ENCODE measurements at places on chromosomes 3 and 15.

DNA sequence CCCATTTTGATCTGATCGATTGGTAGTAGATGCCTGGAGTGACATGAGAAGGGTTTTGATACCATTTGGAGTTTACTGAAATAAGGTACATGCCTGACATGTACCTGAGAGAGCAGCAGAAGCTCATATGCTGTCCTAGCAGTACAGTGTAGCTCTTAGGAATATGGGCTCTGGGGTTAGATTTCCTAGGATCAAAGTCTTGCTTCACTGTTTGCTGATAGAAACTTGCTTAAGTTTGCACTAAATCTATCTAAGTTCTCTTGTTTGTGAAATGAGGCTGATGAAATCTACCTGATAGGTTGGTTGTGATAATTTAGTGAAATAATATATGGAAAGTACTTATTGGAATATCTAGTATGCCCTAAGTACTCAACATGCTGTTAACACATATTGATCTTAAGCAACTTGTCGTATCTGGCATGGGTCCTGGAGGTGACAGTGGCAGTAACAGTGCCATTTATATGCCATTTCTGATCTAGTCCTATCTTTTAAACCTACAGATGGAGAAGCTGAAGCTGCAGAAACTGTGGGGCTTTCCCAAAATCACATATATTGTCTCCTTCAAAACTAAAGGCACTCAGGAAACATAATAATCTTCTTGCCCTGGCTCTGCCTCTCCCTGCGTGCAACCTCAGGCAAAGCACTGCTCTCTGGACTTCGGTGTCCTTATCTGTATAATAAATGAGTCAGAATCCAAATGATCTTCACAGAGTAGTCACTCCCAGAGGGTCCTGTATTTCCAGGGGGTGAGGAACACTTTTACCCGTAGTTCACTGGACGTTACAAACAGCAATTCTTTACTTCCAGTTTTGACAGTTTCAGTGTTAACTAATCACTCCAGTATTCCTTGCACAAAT is 223.6 kb upstream of the SETMAR start:
- no peak for DNase-seq

- DNase-seq = no peak
These were observed 142.5 kb downstream of the FILIP1L start for GRCh38 chr3:99971761-99972160.

- no peak for DNase-seq
These were observed 91.5 kb downstream of the MYLK start for GRCh38 chr3:123792473-123793201.

DNA sequence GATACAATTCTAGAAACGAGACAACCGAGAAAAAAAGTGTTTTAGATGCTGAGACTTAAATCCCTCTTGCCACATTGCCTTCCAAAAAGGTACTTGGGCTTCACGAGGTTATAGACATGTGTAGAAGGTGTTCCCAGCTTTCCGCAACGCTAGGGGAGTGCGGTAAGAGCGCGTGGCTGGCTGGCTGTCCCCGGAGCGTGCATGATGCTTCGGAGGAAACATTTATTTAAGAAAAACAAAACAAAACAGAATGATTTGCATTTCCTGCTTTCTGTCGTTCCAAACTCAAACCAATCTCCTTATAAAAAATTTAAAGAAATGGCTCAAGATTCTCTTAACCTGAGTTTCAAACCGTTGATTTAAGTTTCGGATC is 841 bp downstream of the SLC6A20 start:
- no peak for DNase-seq

GRCh38 chr3:58416191-58416590 is 17.4 kb downstream of the PDHB start:
- DNase-seq = no peak

- no peak for DNase-seq
These were observed 296.1 kb upstream of the TGFBR2 start for GRCh38 chr3:30309961-30310954.

DNA sequence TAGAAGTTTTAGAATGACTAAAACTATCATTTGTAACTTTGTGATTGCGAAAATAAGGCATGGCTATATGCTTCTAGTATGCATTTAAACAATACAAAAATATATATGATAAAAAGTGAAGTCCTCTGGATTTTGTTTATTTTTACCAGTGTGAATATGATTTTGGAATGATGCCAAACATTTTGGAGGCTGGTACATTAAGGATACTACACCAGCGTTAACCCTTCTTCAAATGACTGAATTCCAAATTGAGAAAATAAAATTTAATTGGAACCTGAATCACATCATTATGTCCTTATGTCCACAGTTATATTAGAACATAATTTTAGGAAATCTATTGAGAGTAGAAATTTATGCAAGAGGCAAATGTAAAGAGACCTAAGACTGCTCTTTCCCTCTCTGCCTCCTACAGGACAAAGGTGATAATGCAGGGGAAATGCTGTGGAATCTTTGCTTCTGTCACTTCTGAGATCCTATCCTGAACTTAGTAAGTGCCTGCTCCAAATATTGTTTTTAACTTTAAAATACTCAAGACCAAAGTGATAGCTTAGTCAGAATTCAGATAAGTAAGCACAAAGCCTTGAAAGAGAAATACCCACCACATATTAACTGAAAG is 121.1 kb upstream of the NANOGP8 start:
- DNase-seq = no peak

DNA sequence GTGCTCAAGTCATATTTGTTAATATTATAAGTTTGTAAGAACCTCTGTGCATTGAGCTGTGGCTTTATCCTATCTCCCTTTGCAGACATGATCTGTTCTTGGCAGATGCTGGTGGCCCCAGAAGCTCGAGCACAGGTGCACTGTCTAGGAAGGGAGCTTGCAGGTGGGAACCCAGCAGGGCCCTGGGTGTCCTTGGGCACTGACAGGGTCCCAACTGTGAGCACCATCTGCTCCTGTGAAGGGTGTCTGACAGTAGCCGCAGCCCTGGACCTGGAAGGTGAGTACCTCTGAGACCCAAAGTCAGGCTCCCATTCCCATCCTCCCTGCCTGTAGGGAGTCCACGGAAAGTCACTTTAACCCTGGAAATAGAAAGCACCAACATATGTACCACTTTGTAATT is 2.4 kb upstream of the REC114 start:
- DNase-seq = no peak

- no peak for DNase-seq
These were observed 36.3 kb downstream of the TSC22D2 start for GRCh38 chr3:150444371-150444770.

DNA sequence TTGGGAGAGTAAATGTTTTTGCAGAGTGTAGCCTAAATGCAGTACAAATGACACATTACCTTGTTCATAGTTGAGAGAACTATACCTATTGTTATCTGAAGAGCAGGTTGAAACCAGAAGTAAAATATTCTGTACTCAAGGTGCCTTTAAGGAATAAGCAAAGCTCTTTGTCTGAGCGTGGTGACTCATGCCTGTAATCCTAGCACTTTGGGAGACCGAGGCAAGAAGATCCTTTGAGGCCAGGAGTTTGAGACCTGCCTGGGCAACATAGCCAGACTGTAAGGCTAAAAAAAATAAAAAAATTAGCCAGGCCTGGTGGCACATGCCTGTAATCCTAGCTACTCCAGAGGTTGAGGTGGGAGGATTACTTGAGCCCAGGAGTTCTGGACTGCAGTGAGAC is 2.2 kb upstream of the RNF13 start:
- DNase-seq = no peak

DNA sequence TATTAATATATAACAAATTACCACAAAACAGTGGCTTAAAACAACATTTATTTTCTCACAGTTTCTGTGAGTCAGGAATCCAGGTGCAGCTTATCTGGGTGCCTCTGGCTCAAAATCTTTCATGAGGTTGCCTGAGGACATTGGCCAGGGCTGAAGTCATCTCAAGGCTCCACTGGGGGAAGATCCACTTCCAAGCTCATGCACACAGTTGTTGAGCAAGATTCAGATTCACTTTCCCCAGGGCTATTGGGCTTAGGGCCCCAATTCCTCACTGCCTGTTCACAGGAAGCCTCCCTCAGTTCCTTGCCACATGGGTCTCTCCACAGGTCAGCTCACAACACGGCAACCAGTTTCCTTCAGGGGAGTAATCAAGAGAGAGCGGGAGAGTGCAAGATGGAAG is 35.0 kb downstream of the RFTN1 start:
- no peak for DNase-seq

DNA sequence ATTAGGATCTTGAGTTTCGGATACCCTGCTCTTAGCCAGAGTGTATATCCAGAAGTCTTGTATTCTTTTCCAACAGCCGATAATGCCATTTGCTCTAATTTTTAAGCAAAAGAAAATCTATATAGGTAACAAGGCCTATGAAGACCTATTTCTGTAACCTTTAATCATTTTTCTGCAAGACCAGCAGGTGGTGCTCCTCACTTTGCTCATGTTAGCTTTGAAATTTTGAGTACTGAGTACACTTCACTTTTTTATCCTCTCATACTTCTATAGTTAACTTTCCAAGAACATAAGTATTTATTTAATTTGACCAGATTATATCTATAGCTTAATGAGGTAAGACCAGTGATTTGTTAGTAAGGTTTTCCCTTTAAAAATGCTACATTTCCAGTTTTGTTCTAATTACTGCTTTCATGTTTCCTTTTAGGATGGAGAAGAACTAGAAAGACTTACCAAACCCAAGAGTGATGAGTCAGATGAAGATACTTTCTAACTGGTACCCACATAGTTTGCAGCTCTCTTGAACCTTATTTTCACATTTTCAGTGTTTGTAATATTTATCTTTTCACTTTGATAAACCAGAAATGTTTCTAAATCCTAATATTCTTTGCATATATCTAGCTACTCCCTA is 20.5 kb downstream of the SLC35A5 start:
- DNase-seq = peak; percentile 24

- DNase-seq = peak; percentile 40
These were observed 41.0 kb downstream of the GOLGA6A start for GRCh38 chr15:74041311-74041756.

DNA sequence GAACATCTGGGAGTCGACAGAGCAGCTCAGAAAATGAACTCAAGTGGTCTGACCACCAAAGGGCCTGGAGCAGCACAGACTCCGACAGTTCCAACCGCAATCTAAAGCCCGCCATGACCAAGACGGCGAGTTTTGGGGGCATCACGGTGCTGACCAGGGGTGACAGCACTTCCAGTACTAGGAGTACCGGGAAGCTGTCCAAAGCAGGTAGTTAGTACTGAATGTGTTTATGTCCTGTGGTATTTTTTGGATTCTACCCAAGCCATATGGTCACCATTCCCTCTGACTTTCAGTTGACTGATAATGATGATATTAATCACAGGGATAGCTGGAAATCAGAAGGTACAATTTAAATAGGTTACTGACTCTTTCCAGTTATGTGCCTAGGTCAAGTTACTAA is 82.3 kb downstream of the ARPP21 start:
- DNase-seq = no peak

DNA sequence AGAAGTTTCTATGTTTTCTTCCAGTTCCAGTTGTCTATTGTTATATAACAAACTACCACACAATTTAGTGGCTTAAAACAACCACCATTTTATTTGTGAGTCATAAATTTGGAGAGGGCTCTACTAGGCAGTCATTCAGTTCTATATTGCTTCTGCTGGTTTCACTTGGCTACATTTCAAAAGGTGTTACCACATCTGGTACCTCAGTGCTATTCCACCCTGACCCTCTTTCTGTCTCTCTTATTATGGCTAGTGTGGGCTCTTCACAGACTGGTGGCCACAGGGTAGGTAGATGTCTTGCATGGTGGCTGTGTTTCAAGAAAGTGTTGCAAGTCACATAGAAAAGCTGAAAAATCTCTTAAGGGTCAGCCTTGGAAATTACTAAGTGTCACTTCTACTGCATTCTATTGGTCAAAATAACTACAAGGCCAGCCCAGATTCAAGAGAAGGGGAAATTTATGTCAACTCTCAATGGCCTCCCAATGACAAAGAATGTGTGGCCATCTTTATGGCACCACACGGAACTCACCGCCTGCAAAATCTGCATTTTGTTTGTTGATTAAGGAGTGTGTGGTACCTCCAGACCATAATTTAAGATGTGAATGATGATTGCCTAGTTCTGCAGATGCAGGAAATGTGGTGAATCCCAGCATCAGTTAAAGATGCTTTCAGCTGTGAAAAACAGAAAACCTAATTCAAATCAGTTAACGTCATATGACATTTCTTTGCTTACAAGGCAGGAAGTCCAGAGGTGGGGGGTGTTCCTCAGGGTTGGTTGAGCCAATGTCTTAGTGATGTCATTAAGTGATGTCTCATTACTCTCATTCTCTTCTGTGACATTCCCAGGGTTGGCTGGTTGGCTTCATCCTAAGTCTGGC is 105.8 kb upstream of the RASGRP1 start:
- no peak for DNase-seq

DNA sequence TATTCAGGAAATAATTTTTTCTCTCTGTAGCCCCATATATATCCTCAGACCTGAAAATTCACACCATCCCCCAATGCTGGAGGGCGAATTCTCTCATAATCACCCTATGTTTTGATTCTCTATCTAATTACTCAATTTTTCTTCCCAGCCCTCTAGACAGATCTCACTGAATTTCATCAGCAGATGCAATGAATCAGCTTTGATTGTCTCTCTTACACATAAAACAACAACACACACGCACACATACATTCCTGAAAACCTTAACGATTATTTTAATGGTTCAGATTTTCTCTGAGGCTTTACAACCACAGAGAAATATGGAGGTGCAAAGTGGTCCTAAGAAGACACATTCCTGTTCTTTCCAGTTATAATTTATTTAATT is 11.1 kb downstream of the RBMS3 start:
- DNase-seq = no peak

- peak; percentile 91 for DNase-seq
These were observed at the start of gene ELP6 for GRCh38 chr3:47513125-47513929. Gene ELP6, minus strand, starts transcription at chr3:47513712. Its CDS starts 122 bp downstream, at chr3:47513590.

GRCh38 chr15:81825136-81825535 is 220.7 kb downstream of the MEX3B start:
- no peak for DNase-seq

DNA sequence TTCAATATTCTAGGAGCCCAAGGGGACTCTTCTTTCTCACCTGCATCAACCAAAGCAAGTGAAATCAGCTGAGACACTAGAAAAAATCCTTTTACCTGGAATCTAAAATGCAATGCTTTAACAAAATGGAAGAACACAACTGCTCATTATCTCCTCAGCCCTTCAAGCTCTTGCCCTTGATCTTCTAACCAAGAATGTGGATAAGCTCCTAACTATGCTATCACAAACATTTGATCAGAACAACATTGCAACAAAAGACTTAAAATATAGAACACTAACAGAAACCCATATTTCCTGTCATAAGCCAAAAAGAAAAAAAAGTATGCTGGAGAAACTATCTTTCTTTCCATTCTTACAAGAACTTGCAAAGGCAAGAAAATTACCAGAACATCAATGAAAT is 12.6 kb downstream of the RBM15B start:
- no peak for DNase-seq

Measured in fibroblast of skin of left quadriceps (primary cell).